ENCODE measurements at places on chromosomes 16 and 17.

- no peak for DNase-seq
Measured at GRCh38 chr16:85872734-85873133, 26.2 kb upstream of the IRF8 start.

DNA sequence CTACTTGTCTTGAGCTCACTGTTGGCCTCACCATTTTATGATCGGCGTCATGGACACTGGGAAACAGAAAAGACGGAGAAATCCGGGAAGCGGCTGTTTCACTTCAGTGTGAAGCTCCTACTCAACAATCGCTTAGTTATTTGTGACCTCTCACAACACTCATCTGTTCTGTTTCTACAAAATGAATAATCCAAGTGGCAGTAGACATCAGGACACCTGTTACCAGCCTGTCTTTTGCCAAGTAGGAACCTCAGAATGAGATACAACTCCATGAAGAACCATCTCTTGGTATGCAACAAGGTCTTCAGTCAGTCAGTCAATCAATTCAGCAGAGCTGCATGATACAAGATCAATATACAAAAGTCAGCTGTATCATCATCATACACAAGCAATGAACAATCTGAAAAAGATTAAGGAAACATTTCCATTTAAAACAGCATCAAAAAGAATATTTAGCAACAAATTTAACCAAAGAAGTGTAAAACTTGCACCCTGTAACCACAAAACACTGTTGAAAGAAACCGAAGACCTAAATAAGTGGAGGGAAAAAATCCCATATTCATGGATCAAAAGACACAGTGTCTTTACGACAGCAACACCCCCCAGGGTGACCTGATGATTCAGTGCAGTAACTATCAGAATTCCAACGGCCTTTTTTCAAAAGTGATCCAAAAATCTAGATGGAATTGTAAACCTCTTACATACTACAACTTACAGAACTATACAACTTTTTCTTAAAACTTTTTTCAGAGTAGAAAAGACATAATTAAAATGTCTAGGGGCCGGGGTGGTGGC is 63.4 kb downstream of the ANKRD11 start:
- no peak for DNase-seq

DNA sequence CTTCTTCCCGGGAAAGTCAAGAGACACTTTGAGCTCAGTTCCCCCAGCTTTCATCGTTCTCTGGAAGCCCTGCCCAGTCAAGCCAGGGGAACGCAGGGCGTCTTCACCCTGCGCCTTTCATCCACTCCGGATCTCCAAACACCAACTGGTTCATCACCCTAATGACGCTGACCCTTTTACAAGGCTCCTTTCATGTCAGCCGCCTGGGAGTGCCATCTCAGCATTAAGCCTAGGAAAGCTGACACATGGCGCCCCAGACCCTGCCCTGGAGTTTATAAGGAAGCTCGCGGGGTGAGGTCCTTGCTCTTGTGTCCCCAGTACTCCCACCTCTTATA is 594 bp upstream of the DNAJC7 start:
- no peak for DNase-seq

DNA sequence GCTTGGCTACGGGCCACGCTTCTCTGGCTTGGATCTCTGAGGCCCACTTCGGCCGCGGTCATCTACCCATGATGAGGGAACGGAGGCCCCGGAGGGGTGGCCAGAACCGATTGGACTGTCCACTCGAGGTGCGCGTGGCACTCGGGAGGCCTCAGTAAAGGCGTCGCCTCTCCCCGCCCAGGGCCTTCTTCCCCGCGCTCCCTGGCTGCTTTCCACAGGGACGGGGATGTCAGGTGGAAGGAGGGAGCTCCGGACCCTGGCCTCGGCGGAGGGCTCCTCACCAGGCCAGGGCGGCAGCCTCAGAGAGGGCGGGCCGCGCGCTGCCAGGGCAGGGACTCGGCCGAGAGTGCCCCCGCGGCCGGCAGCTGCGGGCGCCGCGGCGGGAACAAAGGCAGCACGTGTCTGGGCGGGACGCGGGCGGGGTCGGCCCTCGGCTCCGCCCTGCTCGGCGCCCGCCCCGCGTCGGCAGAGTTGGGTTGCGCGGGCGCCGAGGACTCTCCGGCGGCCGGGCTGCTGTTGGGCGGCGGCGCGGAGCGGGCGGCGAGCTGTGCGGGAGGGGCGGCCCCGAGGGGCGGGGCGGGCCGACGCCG is 587 bp upstream of the CDK5R1 start:
- DNase-seq: peak; percentile 93

- peak; percentile 21 for DNase-seq
Measured at GRCh38 chr17:51152766-51153209, 571 bp upstream of the NME1 start.

- peak; percentile 71 for DNase-seq
Measured at GRCh38 chr16:19118938-19119431, 5.2 kb downstream of the ITPRIPL2 start.

DNA sequence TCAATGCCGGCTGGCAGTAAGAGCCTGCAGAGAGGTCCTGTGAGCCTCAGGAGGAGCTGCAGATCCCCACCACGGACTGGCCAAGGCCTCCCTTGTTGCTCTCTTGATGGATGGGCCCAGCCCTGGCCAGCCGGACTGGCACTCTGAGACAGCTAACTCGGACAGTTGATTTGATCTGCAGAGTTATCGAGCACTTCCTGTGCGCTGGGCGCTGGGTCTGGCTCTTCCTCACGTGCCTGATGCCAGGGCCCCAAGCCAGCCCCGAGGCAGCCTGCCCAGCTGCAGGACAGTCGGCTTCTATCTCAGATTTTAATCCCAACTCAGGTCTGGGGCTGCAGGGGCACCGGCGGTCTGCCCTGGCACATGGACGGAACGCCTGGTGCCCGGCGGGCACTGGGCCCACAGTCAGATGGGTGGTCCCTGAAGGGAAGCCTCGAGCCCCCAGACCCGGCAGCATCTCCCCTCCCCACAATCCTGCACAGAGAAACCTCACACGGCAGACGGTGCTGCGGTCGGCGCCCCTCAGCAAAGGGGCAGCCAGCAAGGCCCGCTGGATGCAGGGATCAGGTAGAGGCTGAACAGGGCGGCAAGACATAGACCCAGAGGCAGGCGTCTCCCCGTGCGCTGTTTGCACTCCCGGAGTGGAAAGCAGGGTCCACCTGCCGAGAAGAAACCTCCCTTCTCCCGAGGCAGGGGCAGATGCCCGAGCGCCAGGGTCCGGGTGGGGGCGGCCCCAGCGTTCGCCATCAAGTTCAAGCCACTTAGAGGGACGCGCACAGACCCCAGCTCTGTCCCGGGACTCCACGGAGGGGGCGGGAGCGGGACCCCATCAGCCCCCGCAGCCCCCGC is 34.0 kb downstream of the TIMM22 start:
- DNase-seq: no peak

- no peak for DNase-seq
Measured at GRCh38 chr16:23784811-23785447, 30.1 kb downstream of the CHP2 start.

- DNase-seq: no peak
Measured at GRCh38 chr17:378068-378467, 25.5 kb upstream of the RPH3AL start.

GRCh38 chr17:4849011-4849536 is 15.9 kb downstream of the MINK1 start:
- no peak for DNase-seq

- DNase-seq: no peak
Measured at GRCh38 chr16:85415196-85416090, 197.7 kb upstream of the GSE1 start.

DNA sequence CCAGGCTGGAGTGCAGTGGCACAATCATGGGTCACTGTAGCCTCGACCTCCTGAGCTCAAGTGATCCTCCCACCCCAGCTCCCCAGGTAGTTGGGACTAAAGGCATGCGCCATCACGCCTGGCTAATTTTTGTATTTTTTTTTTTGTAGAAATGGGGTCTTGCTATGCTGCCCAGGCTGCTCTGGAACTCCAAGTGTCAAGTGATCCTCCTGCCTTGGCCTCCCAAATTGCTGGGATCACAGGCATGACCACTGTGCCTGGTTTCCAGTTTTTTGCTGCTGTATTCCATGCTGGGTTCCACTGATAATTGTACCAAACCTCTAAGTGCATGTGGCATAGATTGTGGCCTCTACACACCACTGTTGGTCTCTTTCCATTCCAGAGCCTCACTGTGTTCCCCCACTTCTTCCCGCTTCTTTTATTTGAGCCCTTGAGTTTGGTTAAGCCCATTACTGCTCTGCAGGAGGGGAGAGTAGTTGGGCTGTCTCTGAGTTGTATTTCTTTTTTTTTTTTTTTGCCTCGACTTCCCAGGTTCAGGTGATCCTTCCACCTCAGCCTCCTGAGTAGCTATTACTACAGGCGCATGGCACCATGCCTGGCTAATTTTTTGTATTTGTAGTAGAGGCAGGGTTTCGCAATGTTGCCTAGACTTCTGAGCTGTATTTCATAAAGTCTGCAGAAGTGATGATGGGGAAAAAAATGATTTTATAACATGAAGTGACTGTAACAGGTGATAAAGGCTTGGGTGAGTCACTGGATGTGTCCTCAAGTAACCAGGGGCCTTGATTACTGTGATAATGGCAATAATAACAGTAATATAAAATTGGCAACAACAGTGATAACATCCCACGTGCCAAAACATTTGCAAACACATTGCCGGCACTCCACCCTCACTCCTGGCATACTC is 30.0 kb downstream of the EEF2K start:
- DNase-seq: no peak

DNA sequence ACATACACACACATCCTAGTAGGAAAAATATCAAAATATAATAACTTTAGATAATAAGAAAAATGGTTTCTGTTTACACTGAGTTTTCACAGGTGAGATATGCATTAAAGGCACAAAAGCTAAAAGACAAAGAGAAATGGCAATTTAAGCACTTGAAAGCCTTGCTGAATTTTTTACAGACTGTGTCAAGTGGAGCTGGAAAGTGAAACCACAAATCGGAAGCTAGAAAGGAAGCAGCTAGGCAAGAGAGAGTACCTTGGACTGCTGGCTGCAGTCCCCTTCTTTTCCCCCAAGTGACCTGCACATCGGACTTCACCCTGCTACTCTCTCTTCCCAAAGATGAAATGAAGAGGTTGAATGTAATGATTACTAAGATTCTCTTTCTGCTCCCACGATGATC is 135.1 kb downstream of the CDH13 start:
- DNase-seq: no peak

DNA sequence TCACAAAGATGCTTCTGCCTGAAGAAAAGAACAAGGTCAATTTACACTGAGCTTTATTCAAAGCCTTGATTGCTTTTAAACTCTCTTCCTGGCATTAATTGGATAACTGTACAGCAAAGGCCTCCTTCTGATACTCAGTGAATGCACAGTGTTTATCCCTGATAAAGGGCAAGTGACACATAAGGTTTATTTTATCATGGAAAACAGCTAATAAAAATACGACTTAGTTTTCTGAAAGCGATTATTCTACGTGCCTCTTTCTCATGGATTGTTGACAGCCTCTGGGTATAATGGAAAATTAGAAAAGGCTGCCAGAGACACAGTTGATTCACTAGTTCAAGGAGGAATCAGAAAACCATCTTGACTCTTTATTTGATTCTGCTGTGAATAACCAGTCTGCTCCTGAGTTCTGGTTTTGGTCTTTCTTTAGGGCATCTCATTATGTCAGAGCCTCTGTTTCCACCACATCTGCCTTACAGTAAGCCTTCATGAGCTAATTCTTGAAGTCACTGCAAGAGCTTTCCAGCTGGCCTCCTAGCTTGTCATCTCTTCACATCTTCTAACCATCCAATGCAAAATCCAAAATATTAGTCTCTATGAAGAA is 212.9 kb downstream of the CNTNAP4 start:
- no peak for DNase-seq

DNA sequence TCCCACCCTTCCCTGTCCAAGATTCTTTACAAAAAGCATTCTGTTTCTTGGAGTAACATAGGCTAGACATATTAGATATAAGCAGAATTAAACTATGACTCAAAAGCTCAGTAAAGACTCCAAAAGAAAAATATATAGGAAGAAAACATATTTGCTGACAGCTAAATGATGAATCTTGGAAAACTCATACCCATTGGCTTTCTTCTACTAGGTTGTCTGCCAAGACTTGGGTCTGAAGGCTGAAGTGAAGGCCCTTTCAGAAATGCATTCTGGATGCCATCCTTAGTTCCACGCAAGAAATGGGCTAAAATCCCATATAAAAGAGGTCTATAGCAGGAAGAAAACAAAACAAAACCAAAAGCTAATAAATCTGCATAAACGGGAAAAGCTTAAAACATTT is 15.1 kb downstream of the CEP20 start:
- DNase-seq: no peak

DNA sequence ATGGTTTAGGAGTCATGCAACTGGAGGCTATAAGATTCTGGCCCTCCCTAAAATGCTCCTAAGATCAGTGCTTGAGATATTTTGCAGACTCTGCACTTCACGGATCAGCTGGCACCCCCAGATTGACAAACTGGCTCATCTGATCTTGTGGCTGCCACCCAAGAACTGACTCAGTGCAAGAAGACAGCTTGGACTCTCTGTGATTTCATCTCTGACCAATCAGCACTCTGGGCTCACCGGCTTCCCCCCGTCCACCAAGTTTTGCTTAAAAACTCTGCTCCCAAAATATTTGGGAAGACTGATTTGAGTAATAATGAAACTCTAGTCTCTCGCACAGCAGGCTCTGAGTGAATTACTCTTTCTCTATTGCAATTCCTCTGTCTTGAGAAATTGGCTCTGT is 26.3 kb upstream of the CCL2 start:
- no peak for DNase-seq

GRCh38 chr16:67534431-67534830 is 5.8 kb downstream of the RIPOR1 start:
- DNase-seq: no peak

GRCh38 chr17:66611397-66611796 is 223.5 kb upstream of the CACNG5 start:
- DNase-seq: no peak

DNA sequence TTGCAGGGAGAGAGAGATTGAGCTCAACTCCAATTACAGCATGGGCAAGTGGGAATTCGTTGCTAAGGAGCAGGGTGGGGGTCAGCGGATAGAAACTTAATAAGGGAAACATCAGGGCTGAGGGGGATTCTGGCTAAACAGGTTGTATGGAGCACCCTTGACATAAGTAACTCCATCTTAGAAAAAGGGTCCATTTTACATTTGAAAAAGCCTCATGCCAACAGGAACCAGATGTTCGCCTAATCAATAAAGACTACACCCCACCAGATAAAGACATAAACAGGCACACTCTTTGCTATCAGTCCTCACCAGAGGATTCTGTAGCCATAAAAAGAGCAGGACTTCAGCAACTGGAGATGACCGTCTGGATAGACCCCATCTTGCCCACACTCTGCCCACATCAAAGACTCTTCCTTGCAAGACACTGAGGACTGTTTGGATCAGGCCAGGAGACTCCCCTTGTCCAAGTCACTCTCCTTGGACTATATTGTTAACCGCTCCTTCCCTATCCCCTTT is 1.6 kb upstream of the LRRC75A start:
- DNase-seq: no peak

DNA sequence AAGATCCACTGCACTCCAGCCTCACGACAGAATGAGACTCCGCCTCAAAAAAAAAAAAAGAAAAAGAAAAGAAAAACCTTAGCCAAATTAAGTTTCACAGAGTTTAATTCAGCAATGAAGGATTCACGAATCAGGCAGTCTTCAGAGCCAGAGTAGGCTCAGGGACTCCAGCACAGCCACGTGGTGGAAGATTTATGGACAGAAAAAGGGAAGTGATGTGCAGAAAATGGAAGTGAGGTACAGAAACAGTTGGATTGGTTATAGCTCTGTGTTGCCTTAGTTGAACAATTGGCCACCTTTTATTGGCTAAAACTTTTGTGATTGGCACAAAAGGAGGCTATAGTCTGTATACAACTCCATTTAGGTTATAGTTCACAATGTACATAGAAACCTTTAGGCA is 256.6 kb downstream of the HS3ST3B1 start:
- DNase-seq: no peak

- DNase-seq: no peak
Measured at GRCh38 chr17:62597920-62598319, 29.6 kb upstream of the MRC2 start.

GRCh38 chr17:3710951-3711383 is 12.7 kb upstream of the HASPIN start:
- DNase-seq: no peak

Data from urothelium cell line (cell line).